Heart right ventricle (tissue), 16 donors: ENCODE measurements at places on chromosomes 3 and 15. TPM values are rescaled to one million over a fixed set of nuclear protein-coding genes. Genes with fewer than 3 reads are reported as not detected.

The TMEM207 gene
- total RNA-seq: not detected

The GASK1A gene
- 0.57 TPM for total RNA-seq

The ALPK3 gene
- total RNA-seq: 258 TPM

The FAM227B gene
- total RNA-seq: 10.3 TPM

The WDR93 gene
- not detected for total RNA-seq

The FBXO40 gene
- total RNA-seq: 279 TPM

The PRSS50 gene
- total RNA-seq: 0.23 TPM

The ITIH1 gene
- total RNA-seq: not detected

The GABRB3 gene
- 0.74 TPM for total RNA-seq
